ENCODE measurements at places on chromosomes 11 and 22.

DNA sequence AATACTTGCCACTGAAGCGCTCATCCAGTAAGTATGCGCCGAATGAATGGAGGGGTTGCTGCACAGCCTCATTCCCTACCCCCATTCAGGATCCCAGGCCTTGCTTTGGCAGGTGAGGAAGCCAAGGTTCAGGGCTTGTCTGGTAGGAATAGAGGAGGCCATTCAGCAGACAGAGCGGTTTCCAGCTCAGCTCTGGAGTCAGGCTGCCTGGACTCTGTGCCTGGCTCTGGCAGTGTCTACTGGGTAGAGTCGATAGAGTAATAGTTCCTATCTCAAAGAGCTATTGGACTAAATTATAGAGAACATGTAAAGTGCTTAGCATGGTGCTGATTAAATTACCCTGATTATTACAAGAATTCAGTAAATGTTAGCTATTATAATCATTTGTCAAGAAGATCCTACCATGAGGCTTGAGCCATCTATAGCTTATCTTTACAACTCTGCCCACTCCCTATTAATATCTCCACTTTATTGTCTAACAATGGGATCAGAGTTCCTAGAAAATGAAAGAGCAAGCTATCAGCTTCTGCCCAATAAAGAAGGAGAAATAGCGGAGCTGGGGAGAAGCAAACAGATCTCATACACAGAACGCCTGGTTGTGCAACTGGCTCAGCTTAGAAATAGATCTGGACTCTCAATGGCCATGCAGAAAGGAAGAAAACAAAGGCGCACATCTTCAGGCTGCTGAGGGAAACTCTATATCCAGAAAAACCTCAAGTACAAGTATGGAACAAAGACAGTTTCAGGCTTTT lies 6.6 kb upstream of the SNX32 start:
- peak; percentile 55 for DNase-seq

DNA sequence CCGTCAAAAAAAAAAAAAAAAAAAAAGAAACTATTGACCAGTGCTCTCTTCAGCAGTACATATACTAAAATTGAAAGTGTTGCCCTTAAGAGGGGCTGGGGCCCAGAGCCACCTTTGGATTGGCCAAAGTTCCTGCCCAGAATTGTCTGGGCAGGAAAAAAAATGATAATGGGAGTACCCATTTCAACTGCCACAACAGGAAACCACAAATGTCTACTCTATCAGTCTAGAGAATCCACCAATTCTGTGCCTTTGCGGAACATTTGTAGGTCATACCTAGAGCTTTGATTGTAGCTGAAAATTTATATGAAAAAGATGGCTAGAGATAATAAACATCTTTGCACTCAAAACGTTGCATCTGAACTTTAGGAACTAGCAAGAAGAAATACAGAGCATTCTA lies 69.4 kb downstream of the FAM76B start:
- no peak for DNase-seq

DNA sequence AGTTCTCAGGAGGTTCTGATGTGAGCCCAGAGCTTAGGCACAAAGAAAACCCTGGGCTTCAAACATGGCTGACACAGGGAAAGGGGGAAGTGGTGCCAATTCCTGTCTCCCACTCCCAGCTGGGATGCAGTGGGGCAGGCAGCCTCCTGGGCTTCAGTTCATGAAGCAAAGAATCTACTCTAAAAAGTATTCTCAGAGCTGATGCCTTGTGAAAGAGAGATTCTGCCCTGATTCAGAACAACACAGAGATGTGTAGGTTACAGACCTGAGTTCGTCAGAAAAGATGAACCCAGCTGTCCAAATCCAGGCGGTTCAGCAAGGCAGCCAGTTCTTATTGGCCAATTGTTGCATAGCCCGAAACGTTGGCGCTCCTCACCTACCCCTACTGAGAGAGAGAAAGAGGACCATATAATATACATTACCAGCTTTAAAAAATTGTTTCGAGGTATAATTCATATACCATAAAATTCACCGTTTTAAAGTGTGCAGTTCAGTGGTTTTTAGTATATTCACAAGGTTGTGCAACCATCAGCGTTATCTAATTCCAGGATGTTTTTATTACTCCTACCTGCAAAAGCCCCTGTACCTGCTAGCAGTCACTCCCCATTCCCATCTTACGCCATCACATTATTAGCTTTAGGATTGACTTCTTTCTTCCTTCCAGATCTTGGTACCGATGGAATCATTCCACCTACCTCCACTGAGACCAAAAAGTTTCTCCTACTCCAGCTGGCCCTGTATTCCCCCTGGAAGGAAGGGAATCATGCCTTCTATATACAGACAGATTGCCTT lies 7.2 kb upstream of the TLCD5 start:
- DNase-seq = no peak

GRCh38 chr22:30892731-30893221 lies 75.8 kb downstream of the MORC2 start:
- DNase-seq = no peak

DNA sequence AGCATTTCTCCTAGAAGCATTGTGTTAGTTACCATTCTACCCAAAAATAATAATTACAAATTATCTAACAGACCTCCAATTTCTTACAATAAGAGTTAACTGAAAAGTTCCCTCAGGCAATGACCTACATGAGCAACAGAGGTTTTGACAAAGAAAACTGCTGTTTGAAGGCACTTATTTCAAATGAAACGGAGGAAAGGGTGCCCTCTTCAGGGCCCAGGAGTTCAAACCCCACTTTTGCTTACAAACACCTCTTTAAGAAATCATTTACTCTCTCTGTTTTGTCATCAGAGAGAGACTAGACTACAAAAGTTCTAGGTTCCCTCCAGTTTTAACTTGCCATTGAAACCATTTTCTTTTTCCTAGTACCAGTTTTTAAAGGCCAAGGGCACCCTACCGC lies 56.7 kb downstream of the AMBRA1 start:
- no peak for DNase-seq

DNA sequence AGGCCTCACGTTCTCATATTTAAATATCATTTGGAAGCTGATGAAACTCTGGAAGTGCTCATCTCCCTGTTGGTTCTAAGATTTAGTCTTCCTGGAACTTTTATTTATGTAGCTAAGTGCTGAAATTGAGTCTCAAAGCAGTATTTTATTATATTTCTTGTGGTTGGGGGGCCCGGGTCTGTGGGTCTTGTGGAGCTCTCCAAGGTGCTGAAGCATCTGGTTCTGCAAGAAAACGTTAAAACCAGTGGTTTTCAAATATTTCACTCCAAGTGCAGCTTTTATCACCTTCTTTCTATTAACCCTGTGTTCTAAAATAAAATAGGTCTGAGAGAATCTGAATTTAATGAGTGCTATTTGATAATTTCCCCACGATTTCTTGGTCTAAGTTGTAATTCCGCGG lies 1404.8 kb downstream of the TBC1D22A start:
- DNase-seq = no peak

Data from amniotic epithelial cell (primary cell).